NCI-H2171 (cell line): ENCODE measurements at places on chromosomes 12 and 14.

DNA sequence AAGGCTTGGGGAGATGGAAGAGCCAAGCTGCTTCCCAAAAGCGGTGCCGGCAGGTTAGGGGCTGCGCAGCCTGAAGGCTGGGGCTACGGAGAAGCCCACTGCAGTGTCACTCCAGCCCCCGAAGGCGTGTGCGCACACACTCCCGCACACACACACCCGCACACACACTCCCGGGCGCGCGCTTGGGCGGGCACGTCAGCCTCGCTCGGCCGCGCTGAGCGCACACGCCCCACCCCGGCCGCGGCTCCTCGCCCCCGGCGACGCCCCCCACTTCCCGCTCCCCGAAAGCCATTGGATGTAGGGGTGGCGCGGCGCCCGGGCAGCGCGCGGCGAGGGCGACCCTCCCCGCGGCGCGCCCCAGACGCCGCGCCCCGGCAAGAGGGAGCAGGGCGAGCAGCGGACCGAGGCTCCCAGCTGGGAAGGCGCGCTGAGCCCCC, at the start of gene KCNK10:
KCNK10 (minus strand) TSS at position 184 of the 437 bp plus-strand sequence. CDS start 471 bp downstream, outside the sequence.
- DNase-seq: no peak

DNA sequence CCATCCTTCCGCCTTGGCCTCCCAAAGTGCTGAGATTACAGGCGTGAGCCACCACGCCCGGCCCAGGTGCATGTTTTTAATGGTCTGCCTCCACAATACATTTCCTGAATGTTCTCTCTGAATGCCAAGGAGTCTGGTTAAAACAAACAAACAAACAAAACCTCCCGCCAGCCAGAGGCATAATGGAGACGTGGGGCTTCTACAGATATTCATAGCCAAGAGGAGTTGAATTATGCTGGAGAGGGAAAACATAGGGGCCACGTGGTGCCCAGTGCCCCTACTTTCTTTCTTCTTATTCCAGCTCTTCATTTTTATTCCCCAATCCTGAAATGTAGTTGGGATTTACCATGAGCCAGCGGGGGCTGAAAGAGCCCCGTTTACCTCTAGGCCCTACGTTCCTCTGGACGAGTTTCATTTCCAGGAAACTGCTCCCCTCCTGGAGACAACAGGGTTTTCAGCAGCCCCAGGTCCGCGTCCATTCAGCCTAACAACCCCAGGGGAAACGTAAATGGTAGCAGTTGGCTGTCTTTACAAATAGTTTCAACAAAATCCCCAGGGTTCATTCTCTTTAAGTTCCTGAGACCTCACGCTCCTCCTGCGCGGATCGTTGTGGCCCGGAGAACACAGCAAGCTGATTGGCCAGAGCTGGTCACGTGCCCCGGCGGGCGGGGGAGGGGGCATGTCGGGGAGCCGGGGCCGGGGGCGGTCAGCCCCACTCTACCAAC, 108.5 kb upstream of the ESRRB start:
- peak; percentile 38 for DNase-seq

- DNase-seq: no peak
Observed at GRCh38 chr12:103799504-103799856, 41.6 kb downstream of the NT5DC3 start.

DNA sequence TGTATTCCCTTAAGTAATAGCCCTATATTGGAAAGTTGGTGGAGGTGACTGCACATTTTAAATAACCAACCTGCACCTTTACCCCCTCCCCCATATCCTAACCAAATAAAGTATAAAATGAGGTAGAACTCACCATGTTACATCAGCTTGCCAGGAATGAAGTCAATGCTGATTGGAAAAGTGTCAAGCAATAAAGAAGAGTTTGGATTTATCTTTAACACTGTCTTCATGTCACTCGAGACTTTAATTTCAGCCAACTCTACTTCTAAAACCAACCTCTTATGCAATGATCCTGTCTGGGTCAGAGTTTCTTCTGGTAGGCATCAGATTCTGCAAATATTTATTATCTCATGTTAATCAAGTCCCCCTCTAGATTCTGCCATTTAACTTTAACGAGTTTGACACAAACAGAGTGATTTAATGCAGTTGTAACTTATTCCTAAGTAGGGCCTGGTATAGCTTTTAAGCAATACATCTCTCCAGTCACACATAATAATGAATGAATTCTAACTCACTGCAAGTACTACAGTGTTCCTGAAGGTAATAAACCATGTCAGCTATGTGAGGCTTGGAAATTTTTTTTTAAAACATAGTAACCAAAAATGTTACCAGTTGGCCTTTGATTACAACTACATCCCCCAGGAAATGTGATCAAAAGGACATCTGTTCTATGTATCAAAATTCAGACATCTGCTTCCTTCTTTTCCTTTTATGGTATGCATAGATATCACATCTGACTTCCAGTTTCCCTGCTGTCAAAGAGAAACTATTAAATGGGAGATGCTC, 98.7 kb downstream of the ERGIC2 start:
- DNase-seq: peak; percentile 11

- DNase-seq: no peak
Observed at GRCh38 chr12:125028106-125028505, 34.7 kb downstream of the BRI3BP start.

DNA sequence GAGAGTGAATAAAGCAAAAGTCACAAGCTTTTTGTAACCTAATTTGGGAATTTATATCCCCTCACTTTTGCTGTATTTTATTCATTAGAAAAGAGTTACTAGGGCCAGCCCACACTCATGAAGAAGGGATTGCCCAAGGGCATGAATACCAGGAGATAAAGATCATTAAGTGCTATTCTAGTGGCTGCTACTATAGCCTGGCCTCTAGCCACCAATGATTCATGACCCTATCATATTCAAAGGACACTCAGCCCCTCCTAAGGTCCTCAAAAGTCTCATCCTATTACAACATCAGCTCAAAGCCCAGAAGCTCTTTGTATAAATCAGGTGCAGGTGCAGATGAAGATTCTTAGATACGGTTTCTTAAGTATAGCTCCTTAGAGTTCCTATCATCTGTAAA, 518.1 kb downstream of the TRHDE start:
- no peak for DNase-seq

DNA sequence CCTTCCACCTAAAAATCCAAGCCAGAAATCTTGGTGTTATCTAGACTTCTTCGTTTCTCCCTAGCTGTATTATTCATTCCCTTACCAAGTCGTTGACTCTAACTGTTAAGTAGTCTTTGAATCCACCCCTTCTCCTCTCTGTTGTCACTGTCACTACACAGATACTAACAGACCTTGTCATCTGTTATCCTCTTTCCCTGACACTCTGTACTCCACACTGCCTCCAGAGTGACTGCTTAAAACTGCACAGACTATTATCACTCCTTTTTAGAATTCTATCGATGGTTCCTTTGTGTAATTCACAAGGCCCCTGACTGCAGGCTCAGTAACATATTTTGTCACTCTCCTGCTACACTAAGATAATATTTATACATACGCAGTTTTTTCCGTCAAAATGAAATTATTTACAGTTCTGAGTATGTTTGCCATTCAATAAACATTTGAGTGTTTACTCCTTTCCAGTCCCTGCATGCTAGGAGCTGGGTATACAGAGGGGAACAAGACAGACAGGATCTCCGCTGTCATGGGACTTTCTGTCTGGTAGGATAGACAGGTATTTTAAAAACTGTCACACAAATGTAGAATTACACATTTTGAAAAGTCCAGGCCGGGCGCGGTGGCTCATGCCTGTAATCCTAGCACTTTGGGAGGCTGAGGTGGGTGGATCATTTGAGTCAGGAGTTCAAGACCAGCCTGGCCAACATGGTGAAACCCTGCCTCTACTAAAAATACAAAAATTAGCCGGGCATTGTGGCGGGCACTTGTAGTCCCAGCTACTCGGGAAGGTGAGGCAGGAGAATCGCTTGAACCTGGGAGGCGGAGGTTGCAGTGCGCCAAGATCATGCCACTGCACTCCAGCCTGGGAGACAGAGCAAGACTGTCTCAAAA, 3.8 kb downstream of the MARS1 start:
- no peak for DNase-seq

GRCh38 chr12:15996254-15996653, 85.1 kb downstream of the DERA start:
- no peak for DNase-seq

- peak; percentile 39 for DNase-seq
Observed at GRCh38 chr14:79658221-79658620, 553.1 kb downstream of the DIO2 start.

GRCh38 chr14:99359906-99360305, 87.9 kb upstream of the BCL11B start:
- no peak for DNase-seq

DNA sequence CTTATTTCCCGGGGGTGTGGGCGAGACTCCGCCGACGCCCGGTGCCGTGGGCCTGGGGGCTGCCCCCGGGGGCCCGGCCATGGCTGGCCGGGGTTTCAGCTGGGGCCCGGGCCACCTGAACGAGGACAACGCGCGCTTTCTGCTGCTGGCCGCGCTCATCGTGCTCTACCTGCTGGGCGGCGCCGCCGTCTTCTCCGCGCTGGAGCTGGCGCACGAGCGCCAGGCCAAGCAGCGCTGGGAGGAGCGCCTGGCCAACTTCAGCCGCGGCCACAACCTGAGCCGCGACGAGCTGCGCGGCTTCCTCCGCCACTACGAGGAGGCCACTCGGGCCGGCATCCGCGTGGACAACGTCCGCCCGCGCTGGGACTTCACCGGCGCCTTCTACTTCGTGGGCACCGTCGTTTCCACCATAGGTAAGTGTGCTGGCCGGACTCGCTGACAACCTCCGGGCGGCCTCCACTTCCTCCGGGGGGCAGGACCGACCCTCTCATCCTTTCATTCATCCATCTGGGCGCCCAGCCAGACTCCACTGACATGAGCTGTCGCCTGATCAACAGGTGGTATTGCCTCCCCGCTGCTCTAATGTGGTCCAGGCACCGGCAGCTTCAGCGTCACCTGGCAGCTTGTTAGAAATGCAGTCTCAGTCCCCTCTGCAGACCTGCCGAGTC, 467 bp downstream of the KCNK13 start:
- peak; percentile 86 for DNase-seq

DNA sequence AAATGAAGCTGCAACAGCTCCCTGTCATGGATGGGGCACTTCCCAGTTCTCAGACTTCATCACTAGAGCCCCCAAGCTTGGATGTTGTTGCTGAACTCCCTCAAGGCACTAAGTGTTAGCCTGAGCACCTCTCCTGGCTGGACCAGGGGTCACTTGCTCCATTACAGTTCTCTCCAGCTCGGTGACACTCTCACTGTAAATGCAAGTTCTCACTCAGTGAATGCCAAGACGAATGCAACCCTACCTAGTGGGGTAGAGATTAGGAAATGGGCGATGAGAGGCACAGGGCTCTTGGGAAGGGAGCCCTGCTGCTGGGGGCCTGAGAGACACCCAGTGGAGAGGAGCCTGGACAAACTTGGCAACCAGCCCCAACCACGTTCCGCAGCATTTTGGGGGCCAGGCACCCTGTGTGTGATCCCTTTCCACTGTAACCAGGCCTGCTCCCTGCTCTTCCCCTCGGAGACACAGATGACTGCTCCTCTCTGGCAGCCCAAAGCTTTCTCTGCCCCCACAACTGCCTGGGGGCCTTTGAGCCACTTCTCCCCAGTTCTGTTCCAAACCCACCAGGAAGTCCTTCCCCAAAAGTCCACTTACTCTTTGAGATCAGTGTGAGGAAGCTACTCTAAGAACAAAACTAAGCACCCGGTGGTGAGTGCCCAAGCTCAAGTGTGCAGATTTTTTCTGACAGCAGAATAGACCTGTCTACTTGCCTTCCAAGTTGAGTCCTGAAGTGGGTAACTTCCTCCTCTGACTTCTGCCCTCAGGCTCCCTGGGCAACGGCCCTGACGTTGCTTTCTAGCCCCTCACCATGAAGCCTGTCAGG, 8.0 kb upstream of the SELPLG start:
- no peak for DNase-seq

DNA sequence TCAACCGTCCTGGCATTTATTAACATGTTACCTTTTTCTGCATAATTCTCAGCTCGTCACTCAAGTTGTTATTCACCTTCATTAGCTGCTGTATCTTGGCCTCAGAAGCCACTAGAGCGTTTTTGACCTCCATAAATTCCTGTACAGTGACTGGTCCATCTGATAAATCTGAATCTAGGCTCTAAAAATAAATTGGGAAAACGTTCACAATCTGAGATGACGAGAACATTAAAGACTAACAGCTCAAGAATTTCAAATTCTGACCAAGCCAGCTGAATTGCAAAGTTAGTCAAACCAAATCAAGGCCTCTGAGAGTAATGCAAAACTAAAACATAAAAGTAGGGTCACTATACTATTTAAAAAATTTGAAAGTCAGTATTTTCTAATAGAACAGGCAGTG, 45.0 kb downstream of the GIT2 start:
- no peak for DNase-seq

- DNase-seq: no peak
Observed at GRCh38 chr12:63294327-63294632, 143.3 kb upstream of the AVPR1A start.

- peak; percentile 2 for DNase-seq
Observed at GRCh38 chr14:49218436-49219092, 367.6 kb downstream of the RPS29 start.

DNA sequence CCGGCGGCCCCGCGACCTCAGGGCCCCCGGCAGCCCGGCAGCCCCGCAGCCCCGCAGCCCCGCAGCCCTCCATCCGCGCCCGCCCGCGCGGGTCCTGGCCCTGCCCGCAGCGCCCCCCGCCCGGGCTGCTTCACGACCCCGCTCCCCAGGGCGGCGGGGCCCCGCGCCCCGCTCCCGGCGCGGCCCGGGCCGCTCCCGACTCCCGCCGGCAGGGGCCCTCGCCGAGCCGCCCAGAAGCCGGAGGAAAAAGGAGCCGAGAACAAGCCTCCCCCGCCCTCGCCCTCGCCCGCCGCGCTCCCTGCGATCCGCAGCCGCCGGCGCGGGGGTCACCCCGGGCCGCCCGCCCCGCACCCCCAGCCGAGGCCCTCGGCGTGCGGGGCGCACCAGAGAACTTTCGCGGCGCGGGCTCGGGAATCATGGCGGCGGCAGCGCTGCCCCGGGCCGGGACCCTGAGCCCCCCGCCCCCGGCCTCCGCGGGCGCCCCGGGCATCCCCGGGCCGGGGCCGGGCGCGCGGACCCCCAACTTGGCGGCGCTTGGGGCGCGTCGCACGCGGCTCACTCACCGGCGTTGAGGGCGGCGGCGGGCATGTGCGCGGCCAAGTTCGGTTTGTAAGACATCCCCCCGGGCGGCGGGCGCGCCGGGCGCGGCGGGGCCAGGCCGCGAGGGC, 521 bp downstream of the CDK2AP1 start:
- peak; percentile 71 for DNase-seq

- DNase-seq: no peak
Observed at GRCh38 chr12:107780298-107780697, 5.8 kb downstream of the ASCL4 start.

DNA sequence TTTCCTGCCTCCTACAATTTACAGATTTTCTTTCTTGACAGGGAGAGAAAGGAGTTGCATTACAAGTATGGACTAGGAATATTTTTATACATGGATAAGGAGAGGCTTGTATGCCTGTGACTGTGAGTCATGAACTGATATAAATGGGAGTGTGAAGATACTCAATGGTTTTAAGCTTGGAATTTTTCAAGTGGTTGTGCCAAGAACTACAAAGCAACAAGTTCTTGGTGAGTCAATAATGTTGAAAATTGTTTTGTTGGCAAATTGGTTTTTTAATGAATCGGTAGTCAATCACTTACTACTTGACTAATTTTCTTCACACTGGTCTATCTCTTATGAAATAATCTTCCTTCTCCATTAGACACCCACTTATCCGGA, 58.9 kb upstream of the HMGA2 start:
- no peak for DNase-seq
